HS-27A (cell line): ENCODE measurements at places on chromosomes 2 and 18.

- DNase-seq, result no peak
These were observed 88.4 kb downstream of the EHD3 start for GRCh38 chr2:31322371-31322770.

DNA sequence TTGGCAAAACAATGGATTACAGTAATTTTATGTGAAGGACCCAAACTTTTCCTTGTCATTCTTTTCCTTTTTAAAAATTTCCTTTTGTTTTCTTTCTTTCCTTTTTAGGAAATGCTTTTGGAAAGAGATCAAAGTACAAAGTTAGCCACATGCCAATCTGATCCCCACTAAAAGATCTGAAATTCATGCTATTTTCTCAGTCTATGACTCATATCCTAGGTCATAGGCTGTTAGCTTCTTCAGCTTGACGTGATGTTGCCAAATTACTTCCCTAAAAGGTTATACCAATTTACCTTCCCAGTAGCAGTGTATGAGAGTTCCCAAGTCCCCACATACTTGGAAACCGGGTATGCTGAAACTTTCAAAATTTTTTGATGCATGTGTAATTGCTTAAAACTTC, 355.3 kb downstream of the INSIG2 start:
- DNase-seq, result peak; percentile 89

GRCh38 chr18:24910221-24910620, 441.7 kb downstream of the ZNF521 start:
- DNase-seq, result no peak

DNA sequence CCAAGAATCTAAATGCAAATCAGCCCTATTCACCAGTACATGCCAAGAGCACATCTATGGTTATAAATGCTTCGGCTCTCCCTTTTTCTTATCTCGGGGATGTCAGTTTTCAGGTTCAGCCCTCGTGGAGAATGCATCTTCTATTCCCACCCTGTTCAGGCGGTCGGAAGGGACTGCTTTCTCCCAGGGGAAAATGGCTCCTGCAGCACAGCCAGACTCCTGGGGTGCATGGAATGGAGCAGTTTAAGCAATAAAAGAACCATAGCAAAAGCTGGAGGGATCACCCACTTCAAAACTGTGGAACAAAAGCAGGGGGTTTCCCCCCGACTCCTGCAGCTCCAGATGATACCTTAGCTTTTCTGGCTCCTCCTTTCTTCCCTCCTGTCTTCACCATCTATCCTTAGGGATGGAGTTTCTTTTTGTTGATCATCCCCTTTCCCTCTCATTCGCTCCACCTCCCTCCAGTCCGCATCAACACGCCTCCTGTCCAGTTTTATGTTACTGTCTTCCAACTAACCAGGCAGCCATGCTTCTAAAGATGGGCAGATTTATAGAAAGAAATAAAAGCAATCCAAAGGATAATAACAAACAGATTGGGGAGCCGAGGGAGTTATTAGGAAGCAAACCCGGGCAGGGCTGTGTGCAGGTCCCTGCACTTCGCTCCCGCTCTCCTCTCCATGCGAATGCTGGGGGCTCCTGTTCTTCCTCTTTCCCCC, 356.2 kb upstream of the SMIM21 start:
- no peak for DNase-seq

DNA sequence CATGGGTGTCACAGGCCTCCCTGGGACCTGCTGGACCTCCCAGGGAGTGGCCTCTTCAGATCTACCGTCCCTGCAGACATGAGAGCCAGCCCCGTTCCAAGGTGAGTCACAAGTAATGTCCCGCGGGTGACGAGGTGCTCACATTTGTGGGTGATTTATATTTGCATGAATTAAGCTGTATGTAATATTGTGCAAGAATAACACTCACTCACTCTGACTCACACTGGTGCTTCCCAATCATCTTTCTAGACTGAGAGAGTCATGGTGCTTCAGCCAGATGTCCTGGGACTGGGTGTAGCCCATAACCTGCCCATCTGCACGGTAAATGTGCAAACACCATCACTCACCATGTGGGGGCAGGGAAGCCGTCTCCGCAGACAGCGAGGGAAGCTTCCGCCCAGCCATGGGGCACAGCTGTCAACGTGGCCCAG, 347.5 kb upstream of the SALL3 start:
- DNase-seq, result no peak

GRCh38 chr2:101151146-101151858, at the start of gene TBC1D8:
TSS of gene TBC1D8 (minus strand) at chr2:101151382. CDS start at chr2:101151253, 129 bp downstream.
- DNase-seq, result peak; percentile 22

- no peak for DNase-seq
These were observed 239.8 kb downstream of the CALCRL start for GRCh38 chr2:187208199-187208785.

- DNase-seq, result no peak
These were observed 137.9 kb downstream of the DOCK10 start for GRCh38 chr2:224904381-224904780.

DNA sequence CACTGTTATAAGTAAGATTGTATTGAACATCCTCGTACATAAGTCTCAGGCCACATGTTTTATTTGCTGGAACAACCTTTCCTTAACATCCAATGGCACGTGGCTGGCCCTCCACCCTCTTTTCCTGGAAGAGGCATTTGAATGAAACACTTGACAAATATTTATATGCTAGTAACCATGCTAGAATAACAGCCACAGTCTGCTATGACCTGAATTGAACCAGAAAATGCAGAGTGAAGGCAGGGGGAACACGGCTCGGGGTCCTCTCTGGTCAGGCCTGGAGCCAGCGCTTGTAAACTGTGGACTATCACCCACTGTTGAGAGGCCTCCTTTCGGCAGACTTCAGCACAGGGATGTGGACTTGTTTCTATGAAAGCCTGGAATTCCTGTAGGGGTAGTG, 198.2 kb upstream of the COPS8 start:
- DNase-seq, result no peak

DNA sequence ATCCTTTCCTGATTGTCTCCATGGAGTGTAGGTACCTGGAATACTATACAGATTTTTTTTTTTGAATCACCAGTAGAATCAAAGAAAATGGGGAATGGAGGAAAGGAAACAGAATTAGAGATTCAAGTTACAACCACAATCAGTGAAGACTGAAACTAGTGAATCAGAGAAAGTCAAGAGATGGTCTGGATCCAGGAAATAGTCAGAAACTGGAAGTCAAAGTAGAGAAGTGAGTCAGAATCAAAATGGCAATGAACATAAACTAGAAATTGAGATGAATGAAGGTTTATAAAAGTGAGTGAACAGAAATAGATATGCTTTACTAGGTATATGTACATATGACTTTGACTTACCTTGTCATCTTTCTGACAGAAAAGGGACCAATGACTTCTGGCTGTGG, 579.0 kb downstream of the PLCL1 start:
- no peak for DNase-seq
